Hepatic stellate cell (primary cell): ENCODE measurements at places on chromosomes 5 and 9.

DNA sequence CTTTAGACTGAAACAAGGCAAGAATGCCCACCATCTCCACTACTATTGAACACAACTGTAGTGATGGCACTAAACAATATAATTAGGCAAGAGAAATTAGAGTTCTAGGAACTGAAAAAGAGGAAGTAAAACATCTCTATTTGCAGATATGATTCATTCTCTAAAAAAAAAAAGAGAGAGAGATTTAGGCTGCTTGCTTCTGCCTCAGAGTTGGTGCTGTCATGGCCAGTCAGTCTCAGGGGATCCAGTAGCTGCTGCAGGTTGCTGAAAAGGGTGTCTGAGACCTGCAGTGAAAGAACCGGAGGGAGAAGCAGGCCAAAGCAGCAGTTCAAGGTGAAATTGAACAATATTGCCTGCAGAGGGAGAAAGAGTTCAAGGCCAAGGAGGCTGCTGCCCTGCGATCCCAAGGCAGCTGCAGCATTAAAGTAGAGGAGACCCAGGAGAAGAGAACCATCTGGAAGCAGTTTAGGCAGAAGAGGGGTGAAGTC is 72.5 kb downstream of the AP3B1 start:
- no peak for DNase-seq

- DNase-seq = no peak
Measured at GRCh38 chr5:13316176-13316575, 628.3 kb downstream of the DNAH5 start.

GRCh38 chr5:106827061-106827460 is 843.7 kb downstream of the EFNA5 start:
- no peak for DNase-seq

- no peak for DNase-seq
Measured at GRCh38 chr9:38380872-38381534, 11.5 kb upstream of the ALDH1B1 start.

- DNase-seq = no peak
Measured at GRCh38 chr5:56513141-56513540, 280.0 kb upstream of the ANKRD55 start.

GRCh38 chr9:2559192-2560152 is 62.1 kb upstream of the VLDLR start:
- peak; percentile 55 for DNase-seq
